Immature natural killer cell (primary cell): ENCODE measurements at places on chromosomes 5 and 9. TPM values are rescaled to one million over a fixed set of nuclear protein-coding genes. Genes with fewer than 3 reads are reported as not detected.

DNA sequence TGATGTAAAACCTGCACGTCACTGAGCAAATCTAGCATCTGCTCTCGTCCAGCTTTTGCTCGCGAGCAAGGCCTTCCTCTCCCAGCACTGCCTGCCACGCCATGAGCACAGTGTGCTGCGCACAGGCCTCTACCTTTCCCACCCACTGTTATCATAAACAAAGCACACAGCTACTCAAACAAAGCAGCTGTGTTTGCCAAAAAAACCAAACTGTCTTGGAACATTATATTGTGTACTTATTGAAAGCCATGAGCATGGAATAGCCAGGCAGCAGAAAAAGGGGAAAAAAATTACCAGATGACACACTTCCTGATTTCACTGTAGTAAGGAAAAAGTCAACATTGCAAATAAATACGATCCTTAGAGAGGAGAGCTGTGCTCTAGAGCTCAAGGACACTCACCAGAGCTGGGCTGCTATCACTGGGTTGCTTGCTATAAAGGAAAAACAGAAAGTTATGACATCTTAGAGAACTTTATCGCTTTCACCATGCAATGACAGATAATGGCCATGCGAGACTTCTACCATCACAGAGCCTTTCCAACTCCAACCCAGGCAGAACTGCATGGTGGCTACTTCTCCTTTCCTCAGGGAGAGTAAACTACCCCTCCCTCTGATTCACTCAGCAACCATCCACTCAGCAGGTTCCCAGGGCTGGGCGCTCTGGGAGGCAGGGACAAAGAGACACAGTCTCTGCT, 69.6 kb downstream of the EPB41L4B start:
- no peaks in the 10 kb centered on the region for H3K27me3 ChIP-seq
- H3K4me3 ChIP-seq, result no peak overlapping the region
- no peaks in the 10 kb centered on the region for H3K36me3 ChIP-seq
- no peaks in the 10 kb centered on the region for H3K4me1 ChIP-seq
- DNase-seq, result no peak
- no peak overlapping the region for H3K27ac ChIP-seq

DNA sequence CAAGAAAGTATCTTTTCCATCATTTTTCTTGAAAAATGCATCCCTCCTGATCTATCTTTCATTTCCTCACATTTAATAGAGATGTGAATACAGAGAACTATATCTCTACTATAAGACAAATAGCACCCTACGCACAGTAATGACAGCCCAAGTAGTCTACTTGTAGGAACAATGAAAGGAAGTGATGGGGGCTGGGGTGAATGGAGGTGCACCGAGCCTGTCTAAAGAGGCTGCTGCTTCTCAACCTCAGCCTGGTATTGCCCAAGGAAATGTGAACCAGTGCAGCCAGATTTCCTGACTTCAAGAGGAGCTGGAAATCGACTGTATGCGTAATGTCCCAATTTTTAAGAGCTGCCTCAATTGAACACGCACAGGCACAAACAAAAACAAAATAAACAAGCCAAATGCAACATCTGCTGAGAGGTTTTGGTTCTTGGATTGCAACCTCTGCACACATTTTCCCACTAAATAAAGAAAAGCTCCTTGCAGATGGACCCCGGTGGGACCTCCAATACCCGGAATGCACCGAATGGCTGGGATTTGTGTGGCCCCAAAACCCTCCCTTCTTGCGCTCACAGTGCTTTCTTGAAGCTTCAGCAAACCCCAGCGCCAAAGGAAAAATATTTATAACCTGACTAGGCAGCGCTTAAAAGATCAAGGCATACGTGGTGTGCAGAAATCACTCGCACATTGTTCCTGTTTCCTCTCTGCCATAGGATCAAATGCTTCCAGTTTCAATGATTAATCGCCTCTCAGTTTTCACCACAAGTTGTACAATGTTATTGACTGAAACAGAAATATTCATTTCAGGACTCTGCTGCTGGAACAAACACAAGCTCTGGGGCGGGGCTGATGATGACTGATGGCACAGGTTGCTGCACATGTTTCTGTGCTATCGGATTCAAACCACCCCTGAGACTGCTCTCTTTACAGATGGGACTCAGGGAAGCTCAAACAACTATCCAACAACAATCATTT, 68.3 kb downstream of the KCNIP1 start:
- H3K27ac ChIP-seq, result no peak overlapping the region
- no peaks in the 10 kb centered on the region for H3K36me3 ChIP-seq
- no peak overlapping the region for H3K4me3 ChIP-seq
- H3K27me3 ChIP-seq, result peaks cover 11% of the 10 kb centered on the region
- H3K4me1 ChIP-seq, result no peaks in the 10 kb centered on the region

- peaks cover 4% of the 10 kb centered on the region for H3K27me3 ChIP-seq
- no peaks in the 10 kb centered on the region for H3K4me1 ChIP-seq
- no peak for DNase-seq
- no peaks in the 10 kb centered on the region for H3K36me3 ChIP-seq
- H3K4me3 ChIP-seq, result no peak overlapping the region
Measured at GRCh38 chr9:100759215-100759614, 181.3 kb downstream of the CAVIN4 start.

GRCh38 chr9:132154863-132155567, 6.8 kb upstream of the NTNG2 start:
- H3K27ac ChIP-seq, result no peak overlapping the region
- no peaks in the 10 kb centered on the region for H3K36me3 ChIP-seq
- no peak for DNase-seq
- no peaks in the 10 kb centered on the region for H3K4me1 ChIP-seq
- H3K4me3 ChIP-seq, result no peak overlapping the region

- no peak for DNase-seq
- H3K36me3 ChIP-seq, result peaks cover 8% of the 10 kb centered on the region
- H3K27ac ChIP-seq, result no peak overlapping the region
- peaks cover 41% of the 10 kb centered on the region for H3K4me1 ChIP-seq
- H3K4me3 ChIP-seq, result no peak overlapping the region
Measured at GRCh38 chr9:15256426-15256825, 50.6 kb downstream of the TTC39B start.

DNA sequence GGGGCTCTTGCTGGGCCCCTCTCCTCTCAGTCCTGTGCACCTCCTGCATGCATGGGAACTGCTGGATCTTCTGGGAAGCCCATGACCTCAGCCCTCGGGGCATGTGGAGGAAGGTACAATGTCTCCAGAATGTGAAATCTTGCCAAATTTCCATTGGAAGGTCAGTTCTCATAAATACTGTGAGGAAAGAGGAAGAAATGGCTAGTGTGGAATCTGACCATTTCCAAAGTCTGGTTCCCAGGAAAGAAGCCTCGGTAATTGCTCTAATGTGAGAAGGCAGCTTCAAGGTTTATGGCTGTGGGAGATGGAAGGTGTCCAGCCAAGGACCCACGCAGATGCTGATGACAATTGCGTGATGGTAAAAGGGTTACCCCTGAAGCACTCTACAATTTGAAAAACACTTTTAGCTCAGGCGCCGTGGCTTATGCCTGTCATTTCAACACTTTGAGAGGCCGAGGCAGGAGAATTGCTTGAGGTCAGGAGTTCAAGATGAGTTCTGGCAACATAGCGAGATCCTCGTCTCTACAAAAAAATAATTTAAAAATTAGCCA, 8.1 kb upstream of the IL17B start:
- H3K27me3 ChIP-seq, result peaks cover 2% of the 10 kb centered on the region
- no peak overlapping the region for H3K27ac ChIP-seq
- no peak overlapping the region for H3K4me3 ChIP-seq
- DNase-seq, result no peak

DNA sequence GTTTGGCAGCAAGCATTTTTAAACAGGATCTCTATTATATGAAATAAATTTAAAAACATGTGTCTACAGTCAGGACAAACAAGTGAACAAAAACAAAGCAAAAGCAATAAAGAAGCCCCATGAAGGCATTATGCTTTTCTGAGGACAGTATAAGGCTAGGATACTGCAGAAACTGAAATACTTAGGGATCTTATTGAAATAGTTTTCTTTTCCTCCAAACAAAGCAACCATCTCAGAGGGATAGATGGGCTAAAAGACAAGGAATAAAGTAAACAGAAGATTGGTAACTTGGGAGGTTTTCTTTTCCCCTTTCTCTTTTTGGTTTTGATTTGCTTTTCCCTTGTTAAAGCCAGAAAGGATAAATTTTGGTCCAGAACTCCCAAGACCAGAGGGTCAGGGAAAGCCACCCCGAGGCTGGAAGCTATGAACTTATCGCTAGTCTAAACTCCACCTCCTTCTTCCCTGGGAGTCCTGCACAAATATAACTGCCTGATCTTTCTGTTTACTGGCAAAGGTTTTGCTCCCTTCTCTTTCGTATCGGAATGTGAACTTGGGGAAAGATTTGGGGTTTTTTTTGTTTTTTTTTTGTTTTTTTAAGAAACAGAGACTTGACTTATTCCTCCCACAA, 164.0 kb downstream of the GHR start:
- no peaks in the 10 kb centered on the region for H3K36me3 ChIP-seq
- no peaks in the 10 kb centered on the region for H3K4me1 ChIP-seq
- no peak overlapping the region for H3K27ac ChIP-seq

DNA sequence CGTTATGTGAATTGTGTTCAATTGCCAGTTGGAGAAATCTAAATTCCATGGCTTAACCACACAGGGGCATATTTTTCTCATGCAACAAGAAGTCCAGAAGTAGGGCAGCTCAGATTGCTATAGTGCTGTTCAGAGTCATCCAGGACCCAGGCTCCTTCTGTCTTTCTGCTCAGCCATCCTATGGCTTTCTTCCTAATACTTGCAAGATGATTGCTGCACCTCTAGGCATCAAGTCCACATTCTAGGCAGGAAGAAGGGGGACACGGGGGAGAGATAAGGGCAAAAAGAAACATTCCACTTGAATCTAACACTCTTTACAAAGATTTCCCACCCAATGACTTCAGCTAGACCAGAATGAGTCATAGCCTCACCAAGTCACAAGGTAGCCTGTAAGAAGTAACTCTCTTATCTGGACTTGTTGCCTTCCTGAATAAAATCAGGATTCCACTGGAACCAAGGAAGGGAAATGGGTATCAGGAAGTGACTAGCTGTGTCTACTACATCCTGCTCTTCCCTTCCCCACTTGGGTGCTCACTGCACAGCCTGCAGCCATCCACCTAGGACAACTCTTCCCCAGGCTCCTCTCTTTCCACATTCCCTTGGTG, 5.3 kb downstream of the ERAP2 start:
- H3K4me1 ChIP-seq, result peaks cover 78% of the 10 kb centered on the region
- no peak for DNase-seq
- H3K27ac ChIP-seq, result peak overlapping the region; percentile 51
- peak overlapping the region; percentile 76 for H3K4me3 ChIP-seq
- peaks cover 31% of the 10 kb centered on the region for H3K36me3 ChIP-seq
- peaks cover 3% of the 10 kb centered on the region for H3K27me3 ChIP-seq

- no peak for DNase-seq
- no peaks in the 10 kb centered on the region for H3K4me1 ChIP-seq
- no peak overlapping the region for H3K4me3 ChIP-seq
- H3K36me3 ChIP-seq, result peaks cover 12% of the 10 kb centered on the region
- no peak overlapping the region for H3K27ac ChIP-seq
- peaks cover 3% of the 10 kb centered on the region for H3K27me3 ChIP-seq
Measured at GRCh38 chr5:107893642-107894041, 222.9 kb upstream of the EFNA5 start.

DNA sequence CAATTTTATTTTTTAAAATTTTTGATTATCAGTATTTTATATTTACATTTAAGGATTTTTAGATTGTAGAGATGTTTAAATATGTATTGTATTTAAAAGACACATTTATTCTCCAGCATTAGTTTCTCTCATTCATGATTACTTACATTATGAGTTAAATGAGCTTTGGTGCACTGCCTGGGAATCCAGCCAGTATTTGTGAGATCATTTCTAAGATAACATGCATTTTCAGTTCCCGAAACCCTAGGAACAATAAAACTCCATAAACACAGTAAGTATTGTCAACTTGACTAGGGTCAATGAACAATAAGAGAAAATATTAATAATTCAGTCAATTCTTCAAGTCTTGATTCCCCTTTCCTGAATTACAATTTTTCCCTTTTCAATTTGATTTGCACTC, 403.3 kb downstream of the PLK2 start:
- no peak overlapping the region for H3K4me3 ChIP-seq
- no peaks in the 10 kb centered on the region for H3K36me3 ChIP-seq

GRCh38 chr5:35354751-35355150, 124.5 kb upstream of the PRLR start:
- no peaks in the 10 kb centered on the region for H3K4me1 ChIP-seq
- no peak overlapping the region for H3K4me3 ChIP-seq
- H3K27ac ChIP-seq, result no peak overlapping the region

DNA sequence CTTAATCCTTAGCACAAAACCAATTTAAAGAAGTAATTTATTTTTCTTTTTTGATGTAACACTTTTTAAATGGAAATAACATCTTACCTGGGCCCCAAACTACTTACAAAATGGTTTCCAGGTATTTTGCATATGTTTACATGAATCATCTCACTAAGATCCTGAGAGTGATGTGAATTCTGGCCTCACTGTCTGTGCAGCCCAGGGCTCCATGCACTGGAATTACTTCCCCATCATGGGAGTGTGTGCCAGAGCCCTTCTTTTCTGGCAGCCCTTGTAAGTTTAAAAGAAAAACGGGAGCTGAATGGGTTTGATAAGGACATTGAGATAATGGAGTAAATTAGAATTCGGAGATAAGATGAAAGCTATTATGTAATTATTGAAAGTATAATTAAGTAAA, 12.2 kb upstream of the F2R start:
- DNase-seq, result no peak
- H3K27me3 ChIP-seq, result peaks cover 10% of the 10 kb centered on the region
- H3K4me1 ChIP-seq, result peaks cover 4% of the 10 kb centered on the region
- no peak overlapping the region for H3K27ac ChIP-seq
- H3K36me3 ChIP-seq, result peaks cover 23% of the 10 kb centered on the region

DNA sequence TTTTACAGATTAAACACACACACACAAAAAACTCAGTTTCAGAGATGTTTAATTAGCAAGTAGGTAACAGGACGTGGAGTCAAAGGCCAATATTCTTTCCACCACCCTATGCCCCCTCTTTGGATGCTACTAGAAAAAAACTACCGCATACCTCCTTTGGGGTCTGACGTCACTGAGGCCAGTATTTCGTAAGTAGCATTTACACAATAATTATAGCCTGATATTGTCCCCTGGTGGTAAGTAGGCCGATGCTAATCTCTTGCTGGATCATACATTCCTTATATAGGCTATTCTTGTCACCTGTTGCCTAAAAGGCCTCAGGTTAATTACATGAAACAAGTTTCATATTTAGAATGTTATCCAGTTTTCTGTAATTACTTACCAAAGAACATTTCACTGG, 21.0 kb upstream of the SMARCA2 start:
- H3K4me1 ChIP-seq, result no peaks in the 10 kb centered on the region
- no peak overlapping the region for H3K4me3 ChIP-seq
- H3K27ac ChIP-seq, result no peak overlapping the region
- DNase-seq, result no peak

Gene CNTNAP3B
- not detected for polyA plus RNA-seq

Gene SCAI
- polyA plus RNA-seq, result 4.2 TPM
